ENCODE measurements at places on chromosomes 2 and 18. TPM values are rescaled to one million over a fixed set of nuclear protein-coding genes. Genes with fewer than 3 reads are reported as not detected.

HMSD gene
- not detected for total RNA-seq

APLF gene
- total RNA-seq, result 5.6 TPM

CCDC142 gene
- 24.4 TPM for total RNA-seq

BMP10 gene
- not detected for total RNA-seq

UGT1A6 gene
- total RNA-seq, result not detected

SERPINB10 gene
- not detected for total RNA-seq

HRH4 gene
- 0.07 TPM for total RNA-seq

ATP6V1B1 gene
- 1.1 TPM for total RNA-seq

GNAL gene
- total RNA-seq, result 0.20 TPM

RNF181 gene
- total RNA-seq, result 125 TPM

IL37 gene
- total RNA-seq, result not detected

MXD1 gene
- 6.9 TPM for total RNA-seq

VWC2L gene
- total RNA-seq, result not detected

CEBPZ gene
- 41.1 TPM for total RNA-seq

MZT2B gene
- total RNA-seq, result 90.1 TPM

RAB6C gene
- not detected for total RNA-seq

IFIH1 gene
- total RNA-seq, result 7.3 TPM

FBXO48 gene
- 0.39 TPM for total RNA-seq

DSG1 gene
- total RNA-seq, result not detected

CERKL gene
- total RNA-seq, result not detected

TUBA3E gene
- not detected for total RNA-seq

VIL1 gene
- not detected for total RNA-seq

PLCD4 gene
- total RNA-seq, result 2.0 TPM

SLC4A3 gene
- total RNA-seq, result 4.0 TPM

CENPA gene
- 2.7 TPM for total RNA-seq

CNRIP1 gene
- 20.5 TPM for total RNA-seq

SIX2 gene
- total RNA-seq, result 6.2 TPM

ITGA4 gene
- total RNA-seq, result 53.7 TPM

UPP2 gene
- total RNA-seq, result not detected

RNPEPL1 gene
- 33.4 TPM for total RNA-seq

PLA2R1 gene
- total RNA-seq, result 33.7 TPM

LYPD6 gene
- 0.07 TPM for total RNA-seq

TCF23 gene
- total RNA-seq, result not detected

HOXD10 gene
- not detected for total RNA-seq

RSAD2 gene
- 0.33 TPM for total RNA-seq

GPAT2 gene
- 32.3 TPM for total RNA-seq

FAM237A gene
- not detected for total RNA-seq

HTR2B gene
- total RNA-seq, result 37.3 TPM

IWS1 gene
- 28.5 TPM for total RNA-seq

OSR1 gene
- total RNA-seq, result 11.6 TPM

C2orf68 gene
- 24.1 TPM for total RNA-seq

DNAJC5G gene
- total RNA-seq, result not detected

MCFD2 gene
- total RNA-seq, result 316 TPM

VIT gene
- total RNA-seq, result 8.9 TPM

G6PC2 gene
- not detected for total RNA-seq

IMPA2 gene
- 3.1 TPM for total RNA-seq

ARHGAP25 gene
- 0.10 TPM for total RNA-seq

TMEFF2 gene
- total RNA-seq, result 3.3 TPM

SS18 gene
- 113 TPM for total RNA-seq

CRYBA2 gene
- not detected for total RNA-seq

TUBA4B gene
- total RNA-seq, result not detected

GAREM2 gene
- 2.4 TPM for total RNA-seq
